ENCODE measurements at places on chromosomes 6 and 20.

DNA sequence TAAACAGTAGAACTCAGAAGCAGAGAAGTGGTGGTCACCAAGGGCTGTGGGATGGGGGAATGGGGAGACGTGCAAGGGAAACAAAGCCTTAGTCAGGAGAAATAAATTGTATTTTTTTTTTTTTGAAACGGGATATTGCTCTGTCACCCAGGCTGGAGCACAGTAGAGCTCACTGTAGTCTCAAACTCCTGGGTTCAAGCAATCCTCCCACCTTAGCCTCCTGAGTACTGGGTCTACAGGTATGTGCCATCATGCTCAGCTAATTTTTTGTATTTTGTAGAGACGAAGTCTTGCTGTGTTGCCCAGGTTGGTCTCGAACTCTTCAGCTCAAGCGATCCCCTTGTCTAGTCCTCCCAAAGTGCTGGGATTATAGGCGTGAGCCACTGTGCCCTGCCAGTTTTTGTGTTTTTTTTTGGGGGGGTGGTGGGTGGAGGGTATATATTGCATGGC, 3.4 kb downstream of the HSPA1B start:
- no peak for DNase-seq

DNA sequence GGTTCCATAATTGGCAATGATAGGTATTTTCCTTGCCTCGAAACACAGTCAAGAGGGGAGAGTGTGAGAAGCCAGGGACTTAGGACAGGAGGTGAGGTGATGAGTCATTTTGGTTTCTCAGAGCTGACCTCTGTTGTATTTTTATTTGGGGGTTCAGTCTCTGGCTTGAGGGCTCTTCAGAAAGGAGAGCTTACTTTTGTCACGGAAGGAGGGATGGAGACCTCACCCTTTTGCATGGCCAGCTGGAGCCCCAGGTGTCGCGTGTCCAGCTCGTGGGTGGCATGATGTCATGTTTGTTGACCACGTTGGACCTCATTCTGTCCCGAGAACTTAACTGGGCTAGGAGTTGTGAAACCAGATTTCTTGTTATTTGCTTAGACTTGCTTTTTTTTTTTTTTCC, 293.9 kb downstream of the QKI start:
- no peak for DNase-seq

DNA sequence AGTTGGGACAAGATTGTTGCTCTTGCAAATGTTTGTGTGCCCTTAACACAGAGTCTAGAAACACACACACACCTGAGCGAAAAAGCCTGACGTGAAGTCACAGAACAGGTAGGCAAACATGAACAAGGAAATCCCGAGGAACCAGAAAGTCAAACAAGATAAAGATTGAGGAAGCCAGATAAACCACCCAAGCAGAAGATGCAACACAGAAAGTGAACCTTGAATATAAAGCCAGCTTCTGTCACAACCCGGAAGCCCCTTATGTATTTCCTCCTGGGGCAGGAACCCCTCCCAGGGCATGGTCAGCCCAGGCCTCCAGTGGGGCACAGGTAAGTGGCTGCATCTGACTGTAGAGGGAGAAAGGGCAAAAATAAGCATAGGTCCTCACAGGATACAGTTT, 158.2 kb upstream of the SUPT3H start:
- DNase-seq, result no peak

GRCh38 chr6:151477726-151478125, 16.1 kb upstream of the CCDC170 start:
- DNase-seq, result no peak

DNA sequence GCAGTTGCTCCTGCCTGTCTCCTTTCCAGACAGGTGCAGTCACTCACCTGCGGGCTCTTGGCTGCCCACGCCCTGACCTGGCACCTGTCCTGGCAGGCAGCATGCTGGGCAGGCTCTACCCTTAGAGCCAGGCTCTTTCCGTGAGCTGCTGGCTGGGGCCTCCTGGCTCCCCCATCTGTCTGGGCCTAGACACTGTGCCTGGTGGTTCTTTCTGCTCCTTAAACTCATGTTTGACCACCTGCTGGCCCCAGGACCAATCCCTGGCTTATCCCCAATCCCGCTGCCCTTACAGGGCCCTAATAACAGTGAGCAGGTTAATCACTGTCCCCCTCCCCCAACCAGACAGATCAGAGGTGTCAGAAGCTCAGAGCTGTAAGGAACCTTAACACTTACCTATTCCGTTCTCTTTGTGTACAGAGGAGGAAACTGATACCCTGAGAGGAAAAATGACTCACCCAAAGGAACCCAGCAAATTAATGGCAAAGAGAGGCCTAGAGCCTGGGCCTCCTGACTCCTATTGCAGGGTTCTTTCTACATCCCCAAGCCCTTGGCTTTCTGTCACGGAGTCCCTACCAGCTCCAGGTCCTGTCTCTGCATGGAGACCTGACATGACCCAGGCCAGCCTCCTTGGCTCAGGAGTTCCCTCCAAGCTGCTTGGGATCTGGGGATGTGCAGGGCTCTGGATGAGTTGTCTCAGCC, 54.7 kb downstream of the RAB44 start:
- no peak for DNase-seq

GRCh38 chr6:137283940-137284810, 65.0 kb upstream of the IFNGR1 start:
- no peak for DNase-seq

GRCh38 chr6:148001844-148002642, 340.6 kb upstream of the SASH1 start:
- DNase-seq, result no peak

DNA sequence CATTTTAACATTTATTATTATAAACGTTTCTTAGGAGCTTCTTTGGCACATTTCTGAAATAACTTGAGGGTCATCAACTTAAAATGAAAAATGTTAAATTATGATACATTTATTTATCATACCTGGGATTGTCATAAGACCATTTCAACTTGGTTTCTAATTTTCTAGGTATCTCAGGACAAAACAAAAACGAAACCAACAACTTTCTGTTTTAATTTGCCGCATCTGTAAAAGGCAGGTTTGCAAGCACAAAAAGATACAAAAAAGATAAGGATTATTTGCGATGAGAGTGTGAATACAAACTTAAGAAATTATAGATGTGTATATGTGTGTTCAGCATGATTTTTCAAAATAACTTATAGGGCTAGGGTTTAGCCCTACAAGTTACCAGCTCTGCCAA, 395.0 kb upstream of the RUNX2 start:
- DNase-seq, result no peak

DNA sequence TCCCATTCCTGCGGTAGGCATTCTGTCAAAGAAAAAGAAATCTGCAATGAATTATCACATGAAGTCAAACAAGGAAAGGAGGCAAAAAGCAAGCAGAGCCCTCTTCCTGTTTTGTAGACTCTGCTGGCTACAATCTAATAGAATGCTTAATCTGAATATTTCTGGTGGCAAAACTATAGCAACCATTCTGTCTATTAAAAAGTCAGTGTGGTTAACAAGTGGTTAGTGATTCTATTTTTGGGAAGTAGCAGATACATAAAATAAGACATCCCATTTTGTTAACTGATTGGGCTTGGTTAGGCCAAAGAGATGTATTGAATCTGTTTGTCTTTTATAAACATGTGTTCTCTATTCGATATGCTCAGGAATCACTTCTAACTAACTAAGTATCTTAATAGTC, 442.3 kb downstream of the CDC5L start:
- DNase-seq, result no peak

DNA sequence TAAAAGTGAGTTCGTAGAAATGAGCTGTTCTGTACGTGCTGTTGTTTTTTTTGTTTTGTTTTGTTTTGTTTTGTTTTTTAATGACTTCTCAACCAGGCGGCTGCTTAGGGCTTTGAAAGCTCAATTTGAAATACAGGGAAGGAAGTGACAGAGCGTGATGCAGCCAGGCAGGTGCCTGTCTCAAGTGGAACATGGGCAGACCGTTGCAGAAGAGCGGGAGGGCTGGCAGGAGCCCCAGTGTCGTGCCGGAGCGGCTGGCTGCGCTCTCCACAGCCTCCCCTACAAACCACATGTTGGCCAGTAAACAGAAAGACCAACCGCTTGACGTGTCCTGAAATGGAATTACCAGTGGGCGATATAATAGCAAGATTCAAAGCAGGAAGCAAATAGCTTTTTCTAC, 164.9 kb upstream of the RREB1 start:
- no peak for DNase-seq

DNA sequence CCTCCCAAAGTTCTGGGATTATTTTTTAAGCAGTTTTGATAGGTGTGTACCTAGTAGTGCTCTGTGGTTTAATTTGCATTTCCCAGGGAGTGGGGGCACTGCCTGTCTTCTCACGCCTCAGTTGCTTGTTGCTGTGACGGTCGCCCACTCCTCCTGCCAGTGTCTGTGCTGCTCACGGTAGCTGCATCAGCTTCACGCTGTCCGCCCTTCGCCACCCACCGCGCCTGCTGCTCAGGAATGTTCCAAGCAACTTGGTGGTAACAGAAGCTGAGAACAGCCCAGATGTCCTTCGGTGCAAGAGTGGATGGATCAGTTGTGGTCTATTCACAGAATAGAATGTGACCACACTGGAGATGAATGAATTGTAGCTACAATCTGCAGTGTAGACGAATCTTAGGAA, 22.9 kb downstream of the DNAJC5 start:
- DNase-seq, result no peak

DNA sequence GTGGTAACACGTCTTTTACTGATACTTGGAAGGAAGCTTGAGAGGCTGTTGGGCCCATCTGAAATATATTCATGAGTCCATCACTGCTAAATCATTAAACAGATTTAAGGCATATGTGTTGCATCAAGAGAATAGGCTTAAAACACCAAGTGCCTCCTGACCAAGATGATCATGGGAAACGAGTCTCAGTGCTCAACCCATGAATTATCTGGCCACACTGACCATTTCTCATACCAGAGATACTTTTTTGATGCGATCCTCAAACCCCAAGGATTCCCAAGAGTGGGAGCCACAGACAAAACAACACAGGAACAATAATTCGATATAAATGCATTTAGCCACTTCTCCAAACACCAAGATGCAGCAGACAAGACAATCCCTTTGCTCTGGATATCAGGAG, 17.2 kb downstream of the HEY2 start:
- DNase-seq, result no peak

GRCh38 chr20:13231031-13231752, 10.1 kb downstream of the ISM1 start:
- DNase-seq, result no peak

DNA sequence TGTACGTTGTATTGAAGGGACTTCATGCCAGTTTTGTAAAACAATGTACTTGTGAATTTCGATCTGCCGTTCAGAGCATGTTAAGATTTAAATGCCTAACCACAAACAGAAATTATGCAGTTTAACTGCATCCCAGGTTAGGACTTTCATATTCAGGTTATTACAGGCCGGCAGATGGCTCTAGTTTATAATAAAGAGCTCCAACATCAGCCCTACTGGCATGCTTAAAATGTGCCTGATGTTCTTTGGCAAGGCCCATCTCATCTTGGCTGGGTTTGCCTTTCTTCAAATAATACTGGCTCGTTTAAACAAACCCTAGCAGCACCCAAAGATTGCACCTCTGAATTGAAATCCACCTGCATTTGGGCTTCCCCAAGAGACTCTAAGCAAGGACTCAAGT, 169.3 kb upstream of the RIN2 start:
- DNase-seq, result no peak

- no peak for DNase-seq
Measured at GRCh38 chr20:38304845-38305447, 990 bp downstream of the BPI start.

DNA sequence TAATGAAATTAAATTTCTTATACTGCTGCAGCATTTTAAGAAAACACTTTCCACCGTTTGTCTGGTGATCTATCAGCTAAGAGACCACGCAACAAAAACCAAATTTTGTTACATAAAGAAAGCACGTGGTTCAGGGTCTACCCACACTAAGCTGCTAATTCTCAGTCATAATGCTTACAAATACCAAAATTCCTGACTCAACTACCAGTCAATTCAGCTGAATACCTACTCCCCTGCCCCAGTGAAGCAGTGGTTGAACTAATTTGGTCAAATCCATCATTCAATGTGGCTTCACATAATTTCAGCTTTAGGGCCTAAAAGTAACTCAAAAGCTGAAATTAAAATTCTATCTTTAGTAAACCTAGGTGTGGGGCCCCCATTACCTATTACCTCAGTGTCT, 468.6 kb upstream of the ARID1B start:
- DNase-seq, result no peak

GRCh38 chr6:116726947-116727346, 38.6 kb downstream of the FAM162B start:
- no peak for DNase-seq

DNA sequence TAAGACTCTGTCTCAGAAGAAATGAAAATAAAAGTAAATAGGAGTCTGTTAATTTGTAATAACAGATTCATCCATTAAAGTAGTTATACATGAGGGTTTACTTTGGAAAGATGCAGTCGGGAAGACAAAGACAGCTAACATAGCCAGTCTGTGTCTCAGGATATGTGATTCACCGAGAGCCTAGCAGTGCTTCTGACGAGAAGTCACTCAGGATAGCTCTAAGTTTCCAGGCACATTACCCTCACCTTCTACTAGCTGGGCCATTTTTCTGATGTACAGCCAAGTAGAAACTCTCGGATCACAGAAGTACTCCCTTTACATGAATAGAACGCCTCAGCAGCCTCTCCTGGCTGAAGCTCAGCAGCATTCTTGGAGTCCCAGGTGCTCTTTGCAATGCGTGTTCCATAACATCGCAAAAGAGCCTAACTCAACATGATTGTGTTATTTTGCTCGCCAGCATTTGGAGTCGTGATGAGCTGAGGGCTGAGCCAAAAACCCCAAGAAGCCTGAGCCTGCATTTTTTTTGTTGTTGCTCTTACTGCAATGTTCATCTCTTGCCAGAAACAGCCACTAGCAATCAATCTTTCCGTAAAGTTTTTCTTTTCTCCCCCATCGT, 22.4 kb upstream of the TASP1 start:
- DNase-seq, result no peak
